ENCODE measurements at places on chromosomes 12 and 14.

DNA sequence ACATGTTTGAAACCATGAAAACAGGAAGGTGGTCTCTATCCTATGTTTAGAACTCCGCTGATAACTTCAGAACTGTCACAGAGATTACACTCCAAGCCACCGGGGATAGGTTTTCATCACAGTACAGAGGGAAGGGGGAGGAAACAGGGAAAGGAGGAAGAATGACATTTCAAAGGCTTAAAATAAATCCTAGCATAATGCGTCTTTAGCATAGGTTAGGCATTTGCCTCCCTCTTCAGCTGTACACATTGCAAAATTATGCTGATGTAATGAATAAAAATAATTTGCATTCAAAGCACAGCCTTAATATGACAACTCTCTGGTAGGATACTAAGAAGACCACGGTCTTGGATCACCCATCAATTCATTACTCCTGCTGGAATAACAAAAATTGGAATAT is 54.3 kb upstream of the PYGL start:
- no peak for DNase-seq

- no peak for DNase-seq
These were observed 23.6 kb downstream of the NR1H4 start for GRCh38 chr12:100497105-100497795.

GRCh38 chr12:67237231-67237630 is 31.9 kb upstream of the CAND1 start:
- DNase-seq: no peak

GRCh38 chr12:106736051-106736957 is 38.2 kb upstream of the RIC8B start:
- no peak for DNase-seq

- no peak for DNase-seq
These were observed 358.8 kb downstream of the GLT1D1 start for GRCh38 chr12:129211862-129212630.

- DNase-seq: no peak
These were observed 264.9 kb downstream of the TTC8 start for GRCh38 chr14:89089330-89089729.
